Spleen (tissue), 13 donors: ENCODE measurements at places on chromosomes 2 and 18. TPM values are rescaled to one million over a fixed set of nuclear protein-coding genes. Genes with fewer than 3 reads are reported as not detected.

The SIX3 gene
- not detected for total RNA-seq

The SUCLG1 gene
- 39.2 TPM for total RNA-seq

The TXNDC2 gene
- total RNA-seq: not detected

The NPPC gene
- 0.93 TPM for total RNA-seq

The DAPL1 gene
- not detected for total RNA-seq

The ALK gene
- total RNA-seq: not detected

The ALLC gene
- total RNA-seq: not detected

GRCh38 chr18:6484659-6485058 lies 69.9 kb upstream of the L3MBTL4 start:
- DNase-seq: no peak

GRCh38 chr2:86293612-86294011 lies 43.8 kb downstream of the REEP1 start:
- DNase-seq: no peak

- DNase-seq: no peak
These were observed 127.3 kb downstream of the DIS3L2 start for GRCh38 chr2:232088771-232089170.

DNA sequence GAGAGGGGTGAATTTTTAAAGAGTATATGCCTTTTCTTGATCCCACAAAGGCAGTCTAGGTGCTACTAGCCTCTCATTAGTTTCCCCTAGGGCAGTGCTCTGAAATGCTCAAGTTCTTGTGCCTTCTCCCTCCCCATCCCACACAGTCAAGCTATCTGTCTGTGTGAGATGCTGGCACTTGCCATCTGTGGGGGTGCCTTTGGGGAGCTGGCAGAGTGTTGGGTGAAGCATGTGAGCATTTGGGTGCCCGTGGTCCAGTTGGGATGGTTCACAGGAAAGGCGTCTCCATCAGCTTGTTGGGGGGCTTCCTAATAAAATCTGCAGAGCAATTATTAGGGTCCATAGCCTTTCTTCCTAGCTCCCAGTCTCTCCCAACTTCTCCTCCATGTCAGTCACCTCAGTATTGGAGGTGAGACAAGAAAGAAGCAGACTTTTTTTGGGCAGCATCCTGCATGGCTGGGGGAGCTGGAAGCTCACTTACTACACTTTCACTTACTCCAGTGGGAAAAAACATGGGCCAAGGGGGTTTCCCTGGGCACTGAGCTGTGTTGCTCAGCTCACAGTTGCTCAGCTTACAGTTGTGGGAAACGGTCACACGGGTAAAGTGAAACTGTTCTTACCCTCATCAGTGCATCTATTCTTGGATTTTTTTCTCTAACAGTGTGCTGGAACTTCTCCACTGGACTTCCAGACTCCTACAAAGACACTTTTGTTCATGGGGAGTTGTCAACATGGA lies 29.3 kb downstream of the COLEC11 start:
- peak; percentile 40 for DNase-seq

GRCh38 chr2:151363709-151364108 lies 6.3 kb downstream of the TNFAIP6 start:
- no peak for DNase-seq

GRCh38 chr18:56902653-56903052 lies 244.2 kb upstream of the BOD1L2 start:
- no peak for DNase-seq

DNA sequence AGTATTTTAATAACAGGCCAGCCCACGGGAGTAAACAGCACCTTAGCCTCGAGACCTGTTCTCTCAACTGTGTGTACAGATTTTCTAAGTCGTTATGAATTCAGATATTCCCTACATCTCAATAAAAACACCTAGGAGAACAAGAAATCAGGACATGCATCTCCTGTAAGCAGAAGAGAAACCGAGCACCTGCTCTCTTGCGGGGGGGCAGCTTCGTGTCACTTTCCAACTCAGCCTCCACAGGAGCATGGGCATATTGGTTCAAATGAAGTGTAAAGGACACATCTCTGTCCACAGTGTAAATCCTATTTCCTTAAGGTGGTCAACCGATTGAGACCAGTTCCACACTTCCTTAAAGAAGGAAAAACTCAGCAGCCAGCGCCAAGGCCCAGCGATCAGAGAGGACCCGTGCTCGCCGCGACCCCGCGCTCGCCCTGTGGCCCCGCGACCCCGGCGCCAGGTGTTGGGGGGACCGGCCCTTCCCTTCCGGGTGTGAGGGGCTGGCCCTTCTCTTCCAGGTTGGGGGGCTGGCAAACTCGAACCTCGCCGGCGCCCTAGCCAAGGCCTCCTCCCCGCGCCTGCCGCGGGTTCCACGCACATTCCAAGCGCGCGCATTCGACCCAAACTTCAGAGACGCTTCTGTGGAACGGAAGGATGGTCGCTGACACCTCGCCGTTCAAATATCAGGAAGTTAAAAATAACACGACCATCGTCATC lies 652 bp downstream of the SH3YL1 start:
- DNase-seq: peak; percentile 87

DNA sequence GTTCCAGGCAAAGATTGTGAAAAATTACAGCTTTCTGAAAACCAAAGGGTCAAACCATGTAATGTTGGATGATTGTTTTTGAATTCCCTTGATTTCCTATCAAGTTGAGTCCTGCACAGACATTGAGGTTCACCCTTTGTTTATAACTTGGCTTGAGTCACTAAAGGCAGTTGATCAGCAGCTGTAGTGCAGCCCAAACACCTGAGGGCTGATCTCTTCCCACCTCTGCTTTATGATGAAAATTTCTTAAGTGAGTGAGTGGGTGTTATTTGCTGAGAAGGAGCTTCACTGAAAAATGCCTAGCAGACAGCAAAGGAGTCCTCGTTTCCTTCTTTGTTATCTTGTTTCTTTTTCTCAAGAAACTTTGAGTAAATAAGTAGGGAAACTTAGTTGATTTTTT lies 31.9 kb upstream of the BMPR2 start:
- no peak for DNase-seq

- DNase-seq: no peak
These were observed 62.2 kb upstream of the PMAIP1 start for GRCh38 chr18:59837586-59837985.
